ENCODE measurements at places on chromosomes 4 and X. TPM values are rescaled to one million over a fixed set of nuclear protein-coding genes. Genes with fewer than 3 reads are reported as not detected.

GRCh38 chr4:173333658-173334084 lies 487 bp downstream of the HMGB2 start:
- ATAC-seq: peak; percentile 30

The TLL1 gene
- 1.5 TPM for total RNA-seq

- ATAC-seq: no peak
Measured at GRCh38 chr4:21699446-21699845, 249.1 kb downstream of the KCNIP4 start.

The UGT8 gene
- total RNA-seq: 1.1 TPM

DNA sequence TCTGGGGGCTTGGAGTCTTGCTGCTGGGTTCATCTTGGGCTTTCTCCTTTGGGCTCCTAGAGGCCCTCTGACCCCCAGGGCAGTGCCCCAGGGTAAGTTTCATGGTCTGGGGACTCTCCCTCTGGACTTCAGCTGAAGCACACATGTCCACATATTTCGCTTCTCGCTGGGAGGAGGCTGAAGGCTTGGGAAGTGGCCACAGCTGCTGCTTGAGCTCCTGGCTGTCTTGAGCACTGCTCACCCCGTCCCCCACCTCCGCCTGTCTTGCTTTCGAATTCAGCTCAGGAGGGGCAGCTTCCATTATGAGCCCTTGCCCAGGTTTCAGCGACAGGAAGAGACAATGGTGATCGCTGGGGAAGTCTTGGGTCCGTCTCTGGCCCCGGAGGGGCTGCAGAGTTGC lies 3.7 kb downstream of the C4orf54 start:
- ATAC-seq: no peak

- no peak for ATAC-seq
Measured at GRCh38 chr4:112563431-112564200, 47.6 kb upstream of the NEUROG2 start.

GRCh38 chr4:41912546-41912945 lies 22.7 kb upstream of the TMEM33 start:
- no peak for ATAC-seq

The SMIM20 gene
- total RNA-seq: 14.8 TPM

DNA sequence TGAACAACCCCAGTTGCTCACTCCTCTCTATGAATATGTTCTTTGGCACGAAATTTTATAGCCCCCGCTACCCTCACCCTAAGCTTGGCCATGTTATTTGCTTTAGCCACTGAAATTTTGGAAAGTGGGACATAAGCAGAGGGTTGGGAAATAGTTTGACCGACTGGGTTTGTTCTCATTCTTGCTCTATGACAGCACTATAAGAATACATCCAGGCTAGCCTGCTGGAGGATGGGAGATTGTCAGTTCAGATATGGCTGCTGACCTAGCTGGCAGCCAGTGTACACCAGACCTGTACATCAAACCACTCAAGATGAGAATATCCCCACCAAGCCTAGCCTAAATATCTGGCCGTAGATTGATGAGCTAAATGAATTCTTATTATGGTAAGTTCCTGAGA lies 298.1 kb downstream of the PDGFC start:
- no peak for ATAC-seq

The ANAPC4 gene
- total RNA-seq: 19.9 TPM

- no peak for ATAC-seq
Measured at GRCh38 chr4:156764846-156765245, 206.8 kb downstream of the PDGFC start.

The HMGN5 gene
- total RNA-seq: 3.7 TPM

- ATAC-seq: no peak
Measured at GRCh38 chr4:22062676-22063075, 114.1 kb upstream of the KCNIP4 start.

DNA sequence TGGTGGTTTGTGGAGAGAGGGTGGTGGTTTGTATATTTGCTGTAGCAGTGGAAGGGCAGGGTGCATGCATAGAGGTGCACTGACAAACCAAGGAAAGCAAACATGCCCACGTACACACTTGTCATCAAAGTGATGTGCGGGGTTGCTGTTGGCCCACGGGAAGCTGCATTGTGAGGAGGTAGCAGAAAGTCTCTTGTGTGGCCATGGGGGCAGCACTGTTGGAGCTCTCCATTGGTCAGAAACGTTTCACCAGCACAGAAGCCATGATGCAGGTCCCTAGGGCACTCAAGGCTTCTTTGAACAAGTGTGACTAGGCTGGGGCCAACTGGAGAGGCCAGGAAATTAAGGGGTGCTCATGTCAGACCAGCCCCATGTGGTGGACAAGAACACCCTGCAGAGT lies 174.8 kb upstream of the KLF8 start:
- ATAC-seq: no peak

DNA sequence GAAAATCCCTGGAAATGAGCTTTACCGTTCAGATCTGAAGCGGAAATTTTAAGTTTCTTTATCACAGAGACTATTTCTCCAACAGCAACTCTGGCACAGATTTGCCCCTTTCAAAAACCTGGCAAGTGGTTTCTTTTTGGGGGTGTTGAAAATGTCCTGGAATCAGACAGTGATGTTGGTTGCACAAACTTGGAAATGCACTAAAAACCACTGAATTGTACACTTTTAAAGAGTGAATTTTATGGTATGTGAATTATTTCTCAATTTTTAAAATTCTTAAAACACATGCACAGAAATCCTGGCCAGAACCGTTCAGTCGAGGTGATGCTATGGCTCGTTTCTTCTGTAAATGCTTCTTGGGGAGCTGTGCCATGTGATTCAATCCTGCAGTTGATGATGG lies 121.2 kb upstream of the RBPJ start:
- ATAC-seq: no peak

DNA sequence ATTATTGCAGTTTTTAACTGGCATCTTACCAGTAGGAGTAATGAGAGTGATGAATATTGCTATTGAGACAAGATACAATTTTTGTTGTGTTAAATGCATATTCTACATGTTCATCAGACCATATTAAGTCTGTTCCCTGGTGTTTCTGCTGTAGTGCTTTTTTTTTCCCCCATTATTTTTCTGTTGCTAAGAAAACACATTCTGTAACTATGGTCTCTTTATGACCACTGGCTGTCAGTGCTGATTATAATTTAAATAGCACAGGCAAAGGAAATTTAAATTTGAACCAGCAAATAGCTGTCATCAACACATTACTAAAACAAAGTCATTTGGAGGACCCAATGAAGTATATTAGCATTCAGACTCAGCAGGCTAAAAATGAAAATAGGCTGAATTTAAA lies 98.3 kb upstream of the ANKRD50 start:
- no peak for ATAC-seq

DNA sequence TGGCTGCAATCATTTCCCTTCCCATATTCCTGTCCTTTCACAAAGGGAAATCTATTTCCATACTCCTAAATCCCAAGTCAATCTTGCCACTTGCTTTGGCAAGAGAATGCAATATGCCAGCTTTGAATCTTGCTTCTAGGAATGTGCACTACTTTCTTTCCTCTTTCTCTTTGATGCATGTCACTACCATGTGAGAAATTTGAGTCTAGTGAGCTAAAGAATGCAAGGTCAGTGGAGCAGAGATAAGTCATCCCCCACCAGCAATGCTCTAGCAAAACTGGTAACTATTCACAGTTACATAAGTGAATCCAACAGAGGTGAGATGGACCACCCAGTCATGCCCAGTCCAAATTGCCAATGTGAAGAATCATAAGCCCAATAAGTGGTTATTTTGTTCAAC lies 910.4 kb downstream of the RAB28 start:
- ATAC-seq: no peak

GRCh38 chr4:118849867-118850487 lies 14.1 kb upstream of the SEC24D start:
- ATAC-seq: no peak

The SHROOM4 gene
- 1.7 TPM for total RNA-seq

The PF4V1 gene
- total RNA-seq: not detected

The NAP1L2 gene
- 0.92 TPM for total RNA-seq

DNA sequence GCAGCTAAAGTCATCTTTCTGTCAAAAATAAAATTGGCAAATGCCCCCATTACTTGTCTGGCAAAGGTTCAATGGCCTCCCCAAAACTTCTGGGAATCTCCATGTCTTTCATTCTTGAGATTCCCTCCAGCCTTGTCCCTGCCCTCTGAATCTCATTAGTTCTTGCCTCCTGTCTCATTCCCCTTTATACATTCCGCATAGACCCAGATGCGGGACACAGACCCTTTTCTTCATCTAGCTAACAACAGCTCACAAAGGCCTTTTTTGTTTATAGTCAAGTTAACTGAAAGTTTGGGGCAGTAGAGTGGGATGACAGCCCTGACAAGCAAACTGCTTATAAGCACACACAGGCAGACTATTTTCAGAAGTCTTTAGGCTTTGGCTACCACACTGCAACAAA lies 306.1 kb upstream of the FAM241A start:
- no peak for ATAC-seq

GRCh38 chr4:110049951-110050925 lies 137.6 kb downstream of the EGF start:
- ATAC-seq: peak; percentile 49

- no peak for ATAC-seq
Measured at GRCh38 chr4:52091801-52092200, 40.7 kb downstream of the SPATA18 start.

- no peak for ATAC-seq
Measured at GRCh38 chrX:145292218-145292617, 44.9 kb downstream of the SPANXN1 start.

DNA sequence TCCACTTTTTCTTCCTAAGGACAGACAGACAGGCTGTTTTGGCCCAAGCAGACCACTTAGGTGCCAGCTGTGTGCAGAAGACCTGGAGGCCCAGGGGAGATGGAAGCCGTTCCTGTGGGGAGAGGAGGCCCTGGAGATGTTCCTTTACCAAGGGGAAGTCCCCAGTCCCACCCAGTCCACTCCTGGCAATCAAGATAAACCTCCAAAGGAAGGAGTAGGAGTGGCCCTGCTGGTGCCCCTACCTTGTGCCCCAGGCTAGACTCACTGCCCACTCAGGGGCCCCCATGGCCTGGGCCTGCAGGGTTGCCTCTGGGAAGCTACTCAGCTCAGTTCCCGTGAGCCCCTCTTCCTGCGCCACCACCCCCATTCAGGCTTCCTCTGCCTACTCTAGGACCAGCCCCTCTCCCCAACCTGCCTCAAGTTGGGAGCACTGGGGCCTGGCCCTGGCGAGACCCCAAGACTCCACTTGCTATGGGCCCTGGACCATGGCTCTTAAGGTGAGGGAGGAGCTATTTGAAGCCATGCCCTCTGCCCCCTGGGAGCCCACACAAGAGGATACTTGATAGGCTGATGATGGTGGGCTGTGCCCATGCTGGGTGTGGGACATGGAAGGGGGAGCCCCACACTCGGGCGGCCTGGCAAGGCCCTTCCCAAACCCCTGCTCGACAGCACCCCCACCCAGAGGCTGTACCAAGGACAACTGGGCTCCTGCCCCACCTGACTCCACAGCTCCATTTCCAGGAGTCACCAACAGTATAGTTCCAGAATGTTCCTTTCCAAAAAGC lies 24.8 kb upstream of the RNF4 start:
- no peak for ATAC-seq

GRCh38 chrX:17560385-17560784 lies 176.9 kb upstream of the SCML1 start:
- no peak for ATAC-seq

The RAB39B gene
- not detected for total RNA-seq

DNA sequence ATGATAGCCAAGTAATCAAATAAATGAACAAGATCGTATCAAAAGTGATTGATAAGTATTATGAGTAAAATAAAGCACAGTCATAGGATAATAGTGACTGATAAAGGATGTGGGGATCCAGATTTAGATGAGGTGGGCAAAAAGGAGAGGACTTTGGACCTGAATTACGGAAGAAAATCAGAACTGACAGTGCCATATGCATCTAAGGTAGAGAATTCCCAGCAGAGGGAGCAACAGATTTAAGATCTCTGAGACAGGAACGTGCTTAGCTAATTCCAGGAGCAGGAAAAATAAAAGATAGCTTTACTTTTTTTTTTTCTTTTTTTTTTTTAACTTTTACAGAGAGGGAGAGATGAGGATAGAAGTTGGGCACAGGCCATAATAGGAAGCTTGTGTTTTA lies 189.9 kb downstream of the NWD2 start:
- ATAC-seq: no peak

The CXorf65 gene
- total RNA-seq: not detected

The FRAS1 gene
- total RNA-seq: 2.6 TPM

The BTC gene
- 1.4 TPM for total RNA-seq

DNA sequence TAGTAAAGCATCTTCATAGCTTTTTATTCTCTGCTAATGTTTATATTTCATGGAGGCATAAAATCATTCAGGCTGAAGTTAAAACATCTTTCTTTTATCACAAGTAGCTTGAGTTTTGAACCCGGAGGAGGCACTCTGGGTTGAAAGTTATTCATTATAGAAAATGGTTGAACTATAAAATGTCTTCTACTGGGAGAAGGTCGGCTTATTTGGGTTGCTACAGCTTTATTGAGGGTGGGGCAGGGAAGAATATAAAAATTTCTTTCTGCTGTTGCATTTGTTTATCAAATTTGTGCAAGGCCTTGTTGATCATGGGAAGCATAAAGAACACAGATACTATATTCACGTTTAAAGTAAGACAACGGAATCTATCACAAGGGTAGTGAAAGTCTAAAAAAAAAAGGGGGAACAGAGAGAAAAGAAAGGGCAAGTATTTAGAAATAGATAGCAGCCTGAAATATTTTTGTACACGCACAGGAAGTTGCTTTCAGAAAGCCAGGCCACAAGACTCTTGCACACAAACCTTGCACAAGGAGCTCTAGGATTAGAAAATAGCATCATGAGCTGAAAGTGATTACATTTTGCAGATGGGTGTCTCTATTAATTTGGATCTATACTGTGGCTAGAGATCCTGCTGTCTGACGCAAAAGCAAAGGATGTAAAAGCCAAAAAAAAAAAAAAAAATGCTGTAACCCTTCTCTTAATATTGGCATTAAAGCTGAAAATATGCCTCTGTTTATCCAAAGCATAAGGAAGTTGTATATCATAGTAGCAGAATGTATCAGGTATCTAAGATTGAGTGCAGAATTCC lies 37.2 kb upstream of the FAM9C start:
- no peak for ATAC-seq

DNA sequence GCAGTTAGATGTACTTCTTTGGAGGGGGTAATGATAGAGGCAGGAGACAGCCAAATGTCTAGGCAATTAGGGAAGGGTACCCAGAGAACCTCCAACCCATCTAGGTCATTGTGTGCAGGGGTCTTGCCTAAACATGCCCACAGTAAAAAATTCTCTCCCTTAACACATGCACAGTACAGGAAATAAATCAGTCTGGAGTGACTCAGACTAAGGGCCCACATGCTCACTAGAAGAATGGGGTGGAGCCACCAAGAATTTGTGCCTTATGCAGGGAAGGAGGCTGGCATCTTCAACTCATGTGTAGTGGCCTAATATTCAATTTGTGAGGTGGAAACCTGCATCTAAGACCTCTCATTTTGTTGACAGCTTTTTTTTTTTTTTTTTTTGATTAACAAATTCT lies 945.3 kb upstream of the GRIA3 start:
- peak; percentile 64 for ATAC-seq

The POLN gene
- total RNA-seq: 1.1 TPM

- peak; percentile 44 for ATAC-seq
Measured at GRCh38 chrX:49838374-49838773, 9.3 kb downstream of the PAGE4 start.

The NDP gene
- total RNA-seq: not detected

The ENPP6 gene
- not detected for total RNA-seq

GRCh38 chr4:7763106-7763505 lies 176.6 kb downstream of the AFAP1 start:
- no peak for ATAC-seq

The COQ2 gene
- total RNA-seq: 16.7 TPM
